Karpas-422 (cell line): ENCODE measurements at places on chromosomes 6 and 20. TPM values are rescaled to one million over a fixed set of nuclear protein-coding genes. Genes with fewer than 3 reads are reported as not detected.

The SAPCD1 gene
- 1.8 and 14.0 TPM in 2 replicates for total RNA-seq

The FABP7 gene
- total RNA-seq = not detected in 2 replicates

The DEF6 gene
- total RNA-seq = 31.3 and 69.9 TPM in 2 replicates

The TTBK1 gene
- 0.34 and 1.2 TPM in 2 replicates for total RNA-seq

The KHDC1L gene
- total RNA-seq = 4.4 and 5.8 TPM in 2 replicates

The GPSM3 gene
- total RNA-seq = 66.5 and 85.9 TPM in 2 replicates

The TMC2 gene
- total RNA-seq = not detected in 2 replicates

The CRISP2 gene
- not detected in 2 replicates for total RNA-seq

The MATN4 gene
- total RNA-seq = not detected in 2 replicates

The MLN gene
- total RNA-seq = not detected in 2 replicates

The CRISP3 gene
- not detected in 2 replicates for total RNA-seq

The BPIFB2 gene
- total RNA-seq = not detected in 2 replicates

The TP53TG5 gene
- total RNA-seq = not detected in 2 replicates

The ABT1 gene
- total RNA-seq = 22.7 and 23.7 TPM in 2 replicates

The CALHM4 gene
- not detected in 2 replicates for total RNA-seq

The BYSL gene
- total RNA-seq = 17.9 and 32.8 TPM in 2 replicates

The MROH8 gene
- 1.3 and 1.9 TPM in 2 replicates for total RNA-seq

The NKAPL gene
- 0.11 TPM in 1 of 2 replicates, not detected in the other for total RNA-seq

The MOCS1 gene
- total RNA-seq = not detected in 2 replicates
